ENCODE measurements at places on chromosomes 16 and 17. TPM values are rescaled to one million over a fixed set of nuclear protein-coding genes. Genes with fewer than 3 reads are reported as not detected.

Gene MYH13
- not detected for polyA plus RNA-seq

Gene MILR1
- 2.5 TPM for polyA plus RNA-seq

Gene MT1M
- 18.0 TPM for polyA plus RNA-seq

Gene GRIN2A
- polyA plus RNA-seq: 2.1 TPM

Gene GGA2
- polyA plus RNA-seq: 20.4 TPM

Gene PPP1R1B
- 4.4 TPM for polyA plus RNA-seq

Gene HP
- polyA plus RNA-seq: 13.2 TPM

Gene TPSG1
- polyA plus RNA-seq: not detected

Gene NPIPB9
- polyA plus RNA-seq: 0.45 TPM

Gene ZFP3
- 5.4 TPM for polyA plus RNA-seq

Gene ARHGDIG
- polyA plus RNA-seq: 7.7 TPM

Gene RNU2-1
- polyA plus RNA-seq: not detected

Gene RMI2
- 0.20 TPM for polyA plus RNA-seq

Gene GPR139
- not detected for polyA plus RNA-seq

Gene ZSWIM7
- polyA plus RNA-seq: 45.2 TPM

Gene TMEM132E
- 0.16 TPM for polyA plus RNA-seq

Gene NLRC5
- polyA plus RNA-seq: 8.2 TPM

Gene CLEC10A
- 1.6 TPM for polyA plus RNA-seq

Gene CCL13
- 2.0 TPM for polyA plus RNA-seq

Gene P2RX1
- 1.1 TPM for polyA plus RNA-seq

Gene CBFA2T3
- polyA plus RNA-seq: 7.3 TPM

Gene CCL22
- polyA plus RNA-seq: not detected

Gene NETO2
- 0.41 TPM for polyA plus RNA-seq

Gene C17orf107
- 3.6 TPM for polyA plus RNA-seq

Gene RNF112
- polyA plus RNA-seq: 3.3 TPM

Gene TRPV3
- polyA plus RNA-seq: 1.6 TPM

Gene TBC1D3K
- polyA plus RNA-seq: not detected

Gene OR3A3
- polyA plus RNA-seq: not detected

Gene DNAH9
- 0.20 TPM for polyA plus RNA-seq

Gene SPNS3
- polyA plus RNA-seq: 0.23 TPM

Gene TMEM238L
- polyA plus RNA-seq: not detected

Gene MYLK3
- 143 TPM for polyA plus RNA-seq

Gene GPR179
- polyA plus RNA-seq: 0.07 TPM

Gene ABCC12
- polyA plus RNA-seq: not detected

Gene PPP4C
- polyA plus RNA-seq: 51.8 TPM

Gene KRT36
- polyA plus RNA-seq: not detected

Gene RGS11
- 15.5 TPM for polyA plus RNA-seq

All from right cardiac atrium (tissue), 5 donors.